MCF 10A (cell line): ENCODE measurements at places on chromosomes 5 and 9. TPM values are rescaled to one million over a fixed set of nuclear protein-coding genes. Genes with fewer than 3 reads are reported as not detected.

Gene RASEF
- total RNA-seq = 6.9 and 7.5 TPM in 2 replicates

Gene COL27A1
- total RNA-seq = 1.3 and 2.9 TPM in 2 replicates

Gene RUSC2
- total RNA-seq = 27.8 and 30.5 TPM in 2 replicates

Gene ALDH1B1
- total RNA-seq = 17.5 and 26.2 TPM in 2 replicates

Gene TERT
- 0.16 TPM in 1 of 2 replicates, not detected in the other for total RNA-seq

Gene C5orf63
- total RNA-seq = 10.8 and 11.1 TPM in 2 replicates

Gene STARD4
- 31.1 and 33.1 TPM in 2 replicates for total RNA-seq

Gene PCDHA13
- total RNA-seq = 0.33 and 0.74 TPM in 2 replicates

Gene CCDC192
- not detected in 2 replicates for total RNA-seq

- no peak for DNase-seq
Measured at GRCh38 chr9:128107468-128108268, 19.9 kb downstream of the PTGES2 start.

DNA sequence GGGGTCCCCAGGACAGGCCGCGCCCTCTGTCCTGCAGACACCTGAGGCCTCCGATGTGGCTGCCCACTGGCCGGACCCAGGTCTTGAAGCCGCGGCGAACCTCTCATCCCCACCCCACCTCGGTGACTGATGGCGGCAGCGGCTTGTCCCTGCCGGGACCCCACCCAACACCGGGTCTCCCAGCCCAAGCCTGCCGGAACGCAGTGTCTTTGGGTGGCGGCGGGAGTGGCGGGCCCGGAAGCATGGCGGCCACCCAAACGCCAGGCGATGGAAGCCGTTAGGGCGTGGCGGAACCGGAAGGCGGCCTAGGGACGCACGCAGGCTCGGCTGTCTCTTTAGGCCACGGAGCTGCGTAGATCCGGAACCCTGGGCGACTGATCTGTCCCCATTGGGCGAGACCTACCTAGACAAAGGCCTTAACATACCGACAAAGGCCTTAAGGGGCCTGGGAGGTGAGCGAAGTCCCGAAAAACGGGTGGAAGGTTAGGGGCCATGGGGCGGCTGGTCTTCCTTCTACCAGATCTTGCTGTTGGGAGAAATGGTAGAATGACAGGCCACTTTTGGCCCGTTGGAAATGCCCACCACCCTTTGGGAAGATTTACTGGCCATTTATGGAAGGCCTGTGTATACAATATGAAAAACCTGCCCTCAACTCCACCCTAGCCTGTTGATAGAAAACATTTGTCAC is 94.6 kb upstream of the SMC2 start:
- no peak for DNase-seq

GRCh38 chr9:127809540-127810377 is 7.1 kb downstream of the FPGS start:
- DNase-seq = no peak

- DNase-seq = peak; percentile 69
Measured at GRCh38 chr5:171207256-171207847, 101.7 kb upstream of the TLX3 start.

GRCh38 chr5:1883925-1884677 is 1.4 kb upstream of the IRX4 start:
- DNase-seq = peak; percentile 88

DNA sequence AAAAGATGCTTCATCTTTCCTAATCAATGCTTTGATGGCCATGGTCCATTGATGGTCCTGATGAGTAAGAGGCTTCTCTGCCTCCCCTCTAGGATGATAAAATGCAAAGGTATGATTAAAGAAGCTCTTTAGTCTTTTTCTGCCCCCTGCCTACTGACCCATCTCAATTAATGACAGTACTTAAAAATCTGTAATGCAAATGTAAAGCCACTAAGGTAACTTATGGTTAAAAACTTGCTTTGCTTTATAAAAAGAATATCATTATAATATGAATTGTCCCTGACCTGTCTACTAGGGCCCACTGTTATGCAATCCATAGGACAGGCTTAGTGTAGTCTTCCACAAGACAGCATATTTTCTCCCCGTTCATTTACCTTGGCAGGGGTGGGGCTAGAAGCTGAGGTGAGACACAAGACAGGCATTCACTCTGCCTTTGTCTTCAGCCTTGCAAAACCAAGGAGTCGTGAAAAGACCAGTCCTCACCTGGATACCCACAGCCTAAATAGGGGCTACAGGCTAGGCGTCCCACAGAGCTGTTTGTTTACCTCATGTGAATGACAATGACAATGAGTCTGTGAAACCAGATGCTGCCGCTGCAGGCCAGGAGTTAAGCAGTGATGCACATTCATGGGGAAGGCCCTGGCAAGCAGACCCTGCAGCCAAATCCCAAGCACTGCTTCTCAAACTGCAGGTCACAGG is 60.4 kb downstream of the BNC2 start:
- peak; percentile 34 for DNase-seq

- no peak for DNase-seq
Measured at GRCh38 chr5:2289380-2289779, 406.7 kb upstream of the IRX4 start.

- no peak for DNase-seq
Measured at GRCh38 chr9:125003332-125003731, 62.4 kb upstream of the GOLGA1 start.

GRCh38 chr5:139975942-139976341 is 67.2 kb downstream of the NRG2 start:
- no peak for DNase-seq

DNA sequence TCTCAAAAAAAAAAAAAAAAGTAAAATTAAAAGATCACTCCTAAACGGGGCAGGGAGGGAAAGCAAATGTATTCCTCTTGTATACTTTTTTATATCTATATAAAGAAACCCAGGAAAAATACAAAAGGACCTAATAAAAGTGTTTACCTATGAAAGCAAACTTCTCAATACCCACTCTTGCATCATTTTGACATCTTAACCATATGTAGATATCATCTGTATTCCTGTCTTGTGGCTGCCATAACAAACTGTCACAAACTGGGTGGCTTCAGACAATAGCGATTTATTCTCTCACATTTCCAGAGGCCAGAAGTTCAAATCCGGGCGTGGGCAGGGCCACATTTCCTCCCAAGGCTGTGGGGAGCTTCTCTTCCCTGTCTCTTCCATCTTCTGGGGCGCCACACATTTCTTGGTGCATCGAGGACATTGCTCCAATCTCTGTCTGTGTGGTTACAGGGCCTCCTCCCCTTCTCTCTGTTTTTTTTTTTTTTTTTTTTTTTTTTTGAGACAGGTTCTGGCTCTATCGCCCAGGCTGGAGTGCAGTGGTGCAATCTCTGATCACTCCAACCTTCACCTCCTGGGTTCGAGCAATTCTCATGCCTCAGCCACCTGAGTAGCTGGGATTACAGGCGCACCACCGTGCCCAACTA is 58.4 kb upstream of the IL17B start:
- no peak for DNase-seq

GRCh38 chr5:143638654-143639053 is 173.3 kb upstream of the HMHB1 start:
- DNase-seq = no peak

- peak; percentile 76 for DNase-seq
Measured at GRCh38 chr5:33369485-33370465, 71.0 kb upstream of the TARS1 start.

GRCh38 chr9:135038331-135038730 is 49.1 kb upstream of the OLFM1 start:
- no peak for DNase-seq
